ENCODE measurements at places on chromosomes 2 and 18.

- DNase-seq, result no peak
Observed at GRCh38 chr2:33573657-33574056, 25.4 kb downstream of the FAM98A start.

DNA sequence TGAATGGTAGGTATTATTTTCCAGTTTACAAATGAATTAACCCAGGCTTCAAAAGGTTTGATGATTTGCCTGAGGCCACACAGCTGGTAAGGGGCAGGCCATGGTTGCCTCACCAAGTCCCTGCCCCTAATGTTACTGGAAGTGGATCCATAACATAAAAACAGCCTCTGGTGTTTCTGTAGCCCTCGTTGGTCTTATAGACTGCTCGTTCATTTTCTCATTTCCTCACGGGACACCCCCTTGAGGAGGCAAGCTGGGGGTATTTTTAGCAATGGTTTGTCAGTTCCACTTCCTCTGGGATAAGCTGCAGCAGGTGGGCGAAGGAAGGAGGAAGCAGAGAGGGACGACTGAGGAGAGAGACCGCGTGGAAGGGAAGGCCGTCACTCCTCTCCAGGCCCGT is 32.9 kb upstream of the NDUFV2 start:
- no peak for DNase-seq

- DNase-seq, result no peak
Observed at GRCh38 chr2:235670974-235671787, 177.3 kb downstream of the AGAP1 start.

- no peak for DNase-seq
Observed at GRCh38 chr2:33806041-33806440, 206.9 kb upstream of the FAM98A start.

DNA sequence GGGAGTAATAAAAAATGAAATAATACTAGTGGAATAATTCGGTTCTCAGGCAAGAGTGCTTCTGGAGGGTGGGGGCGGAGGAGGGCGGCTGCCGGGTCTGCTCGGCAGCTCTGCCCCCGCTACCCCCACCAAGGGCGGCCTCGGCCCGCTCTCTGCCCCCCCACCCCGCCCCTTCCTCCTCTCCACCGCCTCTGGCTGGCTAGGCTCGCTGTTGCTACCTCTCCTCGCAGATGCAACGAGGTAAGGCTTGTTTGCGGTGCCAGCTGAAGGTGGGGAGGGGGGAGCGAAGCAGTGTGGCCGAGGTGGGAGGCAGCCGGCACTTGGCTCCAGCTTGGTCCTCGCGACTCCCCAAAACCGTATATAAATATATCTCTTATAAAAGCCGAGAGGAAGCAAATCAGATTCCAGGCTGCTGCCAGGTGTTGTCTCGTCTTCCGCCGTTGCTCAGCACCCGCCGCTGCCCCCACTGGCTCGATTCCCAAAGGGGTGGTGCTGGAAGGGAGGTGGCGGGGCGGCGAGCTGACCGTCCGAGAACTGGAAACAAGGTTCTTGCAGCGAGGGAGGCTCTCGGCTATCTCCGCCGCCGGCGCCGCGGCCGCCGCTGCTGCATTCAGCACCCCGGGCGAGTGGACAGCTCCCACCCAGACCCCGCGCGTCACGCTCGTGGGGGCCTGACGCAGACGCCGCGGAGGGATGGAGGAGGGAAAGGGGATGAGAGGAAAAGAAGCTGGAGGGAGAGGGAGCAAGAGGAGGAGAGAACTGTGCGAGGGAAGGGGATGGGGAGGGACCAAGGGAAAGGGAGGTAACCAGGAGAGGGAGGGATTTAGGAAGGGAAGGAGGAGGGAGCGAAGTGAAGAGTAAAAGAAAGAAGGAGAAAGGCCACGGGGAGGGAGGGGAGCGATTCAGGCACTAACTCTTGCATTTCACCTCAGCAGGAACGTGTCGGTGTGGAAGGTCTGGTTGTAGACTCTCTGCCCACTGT is at the start of gene MARCHF4:
Gene MARCHF4, minus strand, starts transcription at position 763 of the 982 bp plus-strand sequence. CDS start 2,223 bp downstream, outside the sequence.
- DNase-seq, result peak; percentile 19

GRCh38 chr2:634041-634440 is 43.2 kb downstream of the TMEM18 start:
- no peak for DNase-seq

DNA sequence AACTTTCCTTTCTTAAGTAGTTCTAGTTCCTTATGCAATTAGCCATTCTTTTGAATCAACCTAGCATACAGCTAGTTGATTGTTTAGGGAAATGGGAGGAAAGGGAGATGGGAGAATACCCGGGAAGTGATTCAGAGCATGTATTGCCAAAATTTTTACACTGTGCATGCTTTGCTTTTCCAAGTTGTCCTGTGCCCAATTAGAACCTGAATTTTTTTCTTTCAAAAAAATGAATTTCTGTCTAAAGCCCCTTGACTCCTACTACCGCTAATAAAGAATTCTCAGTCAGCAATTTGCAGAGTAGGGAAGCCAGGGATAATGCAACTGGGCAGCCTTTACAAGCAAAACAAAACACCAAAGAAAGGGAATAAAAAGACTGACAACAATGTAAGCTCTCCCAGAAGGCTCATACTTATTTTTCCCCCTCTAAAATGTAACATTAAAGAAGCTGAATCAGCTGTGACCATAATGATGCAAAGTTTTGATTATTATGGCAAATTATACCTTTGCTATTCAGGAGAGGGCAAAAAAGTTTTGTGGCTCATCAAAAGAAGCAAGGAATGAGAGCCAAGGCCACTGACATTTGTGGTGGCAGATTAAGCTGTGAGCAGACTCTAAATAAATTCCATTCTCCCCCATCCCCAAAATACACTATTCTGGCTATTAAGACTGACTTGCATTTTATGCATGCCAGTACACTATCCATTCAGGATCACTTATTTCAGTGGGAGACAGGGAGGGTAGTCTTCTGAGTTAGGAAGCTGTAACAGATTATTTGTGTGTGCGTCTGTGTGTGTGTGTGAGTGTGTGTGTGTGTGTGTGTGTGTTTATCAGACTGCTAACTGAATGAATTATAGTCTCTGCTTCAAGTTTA is 174.3 kb downstream of the ERBB4 start:
- no peak for DNase-seq

- DNase-seq, result no peak
Observed at GRCh38 chr2:239264492-239264837, 136.4 kb downstream of the HDAC4 start.

GRCh38 chr2:180291552-180292421 is 284.7 kb upstream of the CWC22 start:
- DNase-seq, result no peak

- no peak for DNase-seq
Observed at GRCh38 chr2:119402645-119403560, 28.8 kb upstream of the TMEM37 start.

- no peak for DNase-seq
Observed at GRCh38 chr2:10389573-10389972, 58.6 kb downstream of the ODC1 start.

GRCh38 chr2:37427241-37427640 is 82.8 kb downstream of the QPCT start:
- DNase-seq, result no peak

- no peak for DNase-seq
Observed at GRCh38 chr2:17573804-17574175, 33.3 kb downstream of the VSNL1 start.

- no peak for DNase-seq
Observed at GRCh38 chr18:9292047-9292446, 42.5 kb upstream of the TWSG1 start.

DNA sequence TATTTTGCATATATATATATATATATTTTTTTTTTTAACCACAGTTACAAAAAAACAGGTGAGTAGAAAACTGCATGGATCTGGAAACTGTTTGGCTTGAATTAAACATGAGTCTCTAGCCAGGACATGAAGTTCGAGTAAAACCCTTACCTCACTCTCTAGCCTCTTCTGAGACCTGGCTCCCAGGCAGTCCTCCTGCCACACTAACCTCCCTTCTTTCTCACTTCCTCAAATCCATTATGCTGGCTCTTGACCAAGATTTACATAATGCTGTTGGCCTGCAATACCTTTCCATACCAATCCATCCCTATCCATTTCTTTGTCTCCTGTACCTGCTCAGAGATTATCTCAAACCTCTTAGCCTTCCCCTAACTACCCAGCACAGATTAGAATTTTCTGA is 34.0 kb downstream of the PIGN start:
- no peak for DNase-seq

- no peak for DNase-seq
Observed at GRCh38 chr2:109209412-109209811, 80.4 kb downstream of the SH3RF3 start.

- no peak for DNase-seq
Observed at GRCh38 chr2:176984987-176985386, 227.6 kb upstream of the HNRNPA3 start.

GRCh38 chr2:10785260-10785659 is 27.3 kb downstream of the PDIA6 start:
- DNase-seq, result no peak

- no peak for DNase-seq
Observed at GRCh38 chr2:38626326-38627035, 23.8 kb upstream of the HNRNPLL start.

DNA sequence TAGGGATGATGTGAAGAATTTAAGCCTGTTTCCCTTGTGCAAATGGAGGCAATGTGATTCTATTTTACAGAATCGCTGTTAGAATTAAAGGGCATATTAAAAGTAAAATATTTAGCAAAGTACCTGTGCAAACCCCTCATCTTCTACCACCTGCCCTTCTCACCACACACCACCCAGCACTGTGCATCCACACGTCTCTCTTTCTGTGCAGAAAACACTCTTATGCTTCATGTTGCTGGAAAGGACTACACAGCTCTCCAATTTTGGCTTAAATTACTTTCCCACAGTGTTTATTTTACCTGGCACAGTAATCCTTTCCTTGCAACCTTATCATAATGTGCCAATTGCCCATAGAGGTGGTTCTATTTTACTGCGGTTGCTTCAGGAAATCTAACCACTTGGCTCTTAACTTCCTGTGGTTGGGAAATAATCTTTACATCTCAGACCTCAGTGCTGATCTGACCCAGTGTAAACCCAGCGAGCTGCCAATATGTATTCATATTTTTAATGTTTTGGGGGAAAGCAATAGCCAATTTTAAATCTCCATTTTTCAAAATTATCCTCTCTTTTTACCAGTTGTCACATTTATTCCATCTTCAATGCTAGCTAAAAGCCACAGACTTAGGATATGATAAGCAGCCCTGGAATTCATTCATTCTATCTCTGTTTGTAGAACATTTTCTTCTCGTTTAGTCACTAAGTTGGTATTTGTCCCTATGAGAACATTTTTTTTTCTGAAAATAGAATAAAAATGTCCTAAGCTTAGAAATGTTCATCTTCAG is 250.9 kb downstream of the DSEL start:
- no peak for DNase-seq

- DNase-seq, result no peak
Observed at GRCh38 chr2:197146995-197147394, 163.6 kb downstream of the ANKRD44 start.

- no peak for DNase-seq
Observed at GRCh38 chr2:105442721-105443120, 43.9 kb upstream of the FHL2 start.

- no peak for DNase-seq
Observed at GRCh38 chr2:187421519-187421918, 26.5 kb downstream of the CALCRL start.

DNA sequence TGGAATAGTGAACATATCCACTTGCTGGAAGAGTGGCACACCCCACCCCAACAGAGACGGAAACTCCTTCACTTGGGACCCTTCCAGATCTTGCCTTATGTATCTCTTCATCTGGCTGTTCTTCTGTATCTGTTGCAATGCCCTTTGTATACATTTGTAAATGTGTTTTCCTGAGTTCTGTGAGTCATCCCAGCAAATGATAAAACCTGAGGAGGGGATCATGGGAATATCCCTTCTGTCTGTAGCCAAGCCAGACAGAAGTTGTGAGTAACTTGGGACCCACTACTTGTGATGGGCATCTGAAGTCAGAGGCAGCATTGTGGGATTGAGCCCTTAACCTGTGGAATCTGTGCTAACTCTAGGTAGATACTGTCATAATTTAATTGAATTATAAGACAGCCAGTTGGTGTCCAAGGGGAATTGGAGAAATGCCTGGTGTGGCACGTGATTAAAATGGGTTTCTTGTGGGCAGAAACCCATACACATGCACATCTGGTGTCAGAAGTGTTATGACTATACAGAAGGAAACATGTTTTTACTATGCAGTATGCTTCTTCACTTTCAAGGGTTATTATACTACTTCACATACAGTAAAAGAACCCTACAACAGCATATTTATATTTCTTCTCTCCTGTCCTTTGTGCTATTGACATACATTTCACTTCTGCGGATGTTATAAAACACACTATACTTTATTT is 32.3 kb upstream of the TMEM247 start:
- no peak for DNase-seq

DNA sequence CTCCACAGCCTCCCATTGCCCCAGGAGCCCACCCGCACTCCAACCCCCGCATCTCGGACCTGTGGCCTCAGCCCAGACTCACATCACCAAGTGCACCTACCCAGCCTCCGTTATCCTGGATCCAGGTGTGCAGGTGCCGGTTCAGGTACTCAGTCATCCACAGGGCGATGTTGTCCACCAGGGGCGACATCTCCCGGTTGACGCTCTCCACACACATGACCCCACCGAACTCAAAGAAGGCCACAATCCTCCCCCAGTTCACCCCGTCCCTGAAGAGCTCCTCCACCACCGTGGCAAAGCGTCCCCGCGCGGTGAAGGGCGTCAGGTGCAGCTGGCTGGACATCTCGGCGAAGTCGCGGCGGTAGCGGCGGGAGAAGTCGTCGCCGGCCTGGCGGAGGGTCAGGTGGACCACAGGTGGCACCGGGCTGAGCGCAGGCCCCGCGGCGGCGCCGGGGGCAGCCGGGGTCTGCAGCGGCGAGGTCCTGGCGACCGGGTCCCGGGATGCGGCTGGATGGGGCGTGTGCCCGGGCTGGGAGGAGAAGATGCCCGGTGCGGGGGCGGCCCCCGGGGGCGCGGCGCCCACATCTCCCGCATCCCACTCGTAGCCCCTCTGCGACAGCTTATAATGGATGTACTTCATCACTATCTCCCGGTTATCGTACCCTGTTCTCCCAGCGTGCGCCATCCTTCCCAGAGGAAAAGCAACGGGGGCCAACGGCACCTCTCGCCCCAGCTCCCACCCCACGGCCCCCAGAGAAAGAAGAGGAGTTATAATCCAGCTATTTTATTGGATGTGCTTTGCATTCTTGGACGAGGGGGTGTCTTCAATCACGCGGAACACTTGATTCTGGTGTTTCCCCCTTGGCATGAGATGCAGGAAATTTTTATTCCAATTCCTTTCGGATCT is 1.3 kb downstream of the BCL2 start:
- DNase-seq, result peak; percentile 60

GRCh38 chr2:230671117-230671516 is 41.5 kb upstream of the CAB39 start:
- DNase-seq, result no peak

All from C1 segment of cervical spinal cord (tissue), 14 donors.